ENCODE measurements at places on chromosomes 4 and X. TPM values are rescaled to one million over a fixed set of nuclear protein-coding genes. Genes with fewer than 3 reads are reported as not detected.

DNA sequence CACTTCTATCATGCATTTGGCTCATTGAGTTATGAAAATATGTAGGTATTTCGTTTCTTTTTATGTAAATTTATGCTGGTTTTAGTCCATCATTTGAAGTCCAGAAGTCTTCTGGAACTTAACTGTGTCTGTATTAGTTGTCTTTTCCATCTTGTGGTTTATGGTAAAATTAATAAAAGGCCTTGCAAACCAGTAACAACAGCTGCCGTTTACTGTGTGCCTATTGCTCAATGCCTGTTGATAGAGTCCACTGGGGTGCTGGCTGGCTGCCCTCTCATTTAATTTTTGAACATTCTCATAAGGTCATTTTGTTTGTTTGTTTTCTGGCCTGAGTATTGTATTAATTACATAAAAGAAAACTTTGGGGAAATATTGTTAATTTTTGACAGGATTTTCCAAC, 98.0 kb downstream of the NAA11 start:
- no peak overlapping the region for H3K4me3 ChIP-seq
- H3K4me1 ChIP-seq = peaks cover 24% of the 10 kb centered on the region
- no peak for DNase-seq
- no peak overlapping the region for H3K27ac ChIP-seq
- H3K27me3 ChIP-seq = no peaks in the 10 kb centered on the region

DNA sequence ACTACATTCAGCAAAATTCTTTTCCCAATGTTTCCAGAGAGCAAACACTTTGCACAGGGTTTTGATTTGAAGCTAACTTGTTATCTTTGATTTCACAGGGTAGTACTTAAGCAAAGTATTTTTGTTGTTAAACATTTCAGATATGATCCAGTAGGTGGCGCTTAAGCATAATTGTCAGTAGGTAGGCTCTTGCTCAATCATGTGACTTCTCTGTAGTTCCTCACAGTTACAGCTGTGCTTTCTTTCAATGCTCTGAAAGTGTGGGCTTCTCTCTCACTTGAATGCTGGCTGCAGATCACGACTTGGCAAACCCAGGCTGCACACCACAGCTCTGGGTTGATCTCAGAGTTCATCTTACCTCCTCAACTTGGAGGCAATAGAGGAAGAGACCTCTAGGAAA, 1016.5 kb downstream of the SH3BGRL start:
- no peaks in the 10 kb centered on the region for H3K27me3 ChIP-seq
- peak; percentile 13 for DNase-seq
- no peaks in the 10 kb centered on the region for H3K36me3 ChIP-seq
- no peak overlapping the region for H3K4me3 ChIP-seq
- H3K27ac ChIP-seq = no peak overlapping the region

DNA sequence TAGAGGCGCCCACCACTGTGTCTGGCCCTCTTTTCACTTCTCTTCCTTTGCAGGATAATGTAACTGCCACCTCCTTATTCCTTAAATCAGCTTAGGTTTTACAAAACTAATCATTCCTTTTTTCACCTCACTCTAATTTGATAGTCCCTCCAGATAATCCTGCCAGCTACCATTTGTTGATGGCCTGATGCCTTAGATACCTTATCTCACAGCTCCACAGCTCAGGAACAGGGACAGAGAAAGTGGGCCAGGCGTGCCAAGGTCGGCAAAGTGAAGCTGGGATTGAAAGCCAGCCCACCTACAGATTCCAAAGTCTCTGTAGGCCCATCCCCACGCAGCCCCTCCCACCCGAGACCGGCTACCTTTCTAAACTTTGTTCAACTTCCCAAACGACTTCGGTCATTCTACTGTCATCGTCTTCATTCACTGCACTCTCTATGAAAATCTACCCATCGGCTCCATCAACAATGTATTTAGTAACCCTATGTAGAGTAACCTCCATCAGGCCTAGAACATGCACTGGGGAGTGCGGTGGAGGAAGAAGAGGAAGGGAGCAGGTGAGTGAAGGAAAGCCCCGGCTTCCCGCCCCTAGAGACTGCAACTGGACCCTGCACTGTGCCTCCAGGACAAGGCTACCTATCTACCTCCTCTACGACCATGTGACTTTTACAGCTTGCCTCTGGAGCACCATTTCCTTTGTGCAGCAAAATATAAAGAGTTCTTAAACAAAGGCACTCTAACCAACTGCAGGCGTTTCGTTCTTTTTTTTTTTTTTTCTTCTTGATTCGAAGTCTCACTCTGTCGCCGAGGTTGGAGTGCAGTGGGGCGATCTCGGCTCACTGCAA, 1.5 kb downstream of the CASP6 start:
- H3K4me3 ChIP-seq = peak overlapping the region; percentile 80
- H3K36me3 ChIP-seq = peaks cover 29% of the 10 kb centered on the region
- peak; percentile 35 for DNase-seq
- H3K27ac ChIP-seq = peak overlapping the region; percentile 82

- no peak overlapping the region for H3K27ac ChIP-seq
- H3K27me3 ChIP-seq = peaks cover 2% of the 10 kb centered on the region
- no peaks in the 10 kb centered on the region for H3K4me1 ChIP-seq
Measured at GRCh38 chrX:69262036-69262936, 97.0 kb upstream of the PJA1 start.

- H3K36me3 ChIP-seq = no peaks in the 10 kb centered on the region
- H3K27ac ChIP-seq = no peak overlapping the region
Measured at GRCh38 chrX:119945481-119945880, 1.9 kb upstream of the NKAP start.

GRCh38 chr4:6259886-6260285, 9.8 kb upstream of the WFS1 start:
- H3K36me3 ChIP-seq = no peaks in the 10 kb centered on the region
- H3K4me1 ChIP-seq = no peaks in the 10 kb centered on the region
- no peak overlapping the region for H3K4me3 ChIP-seq
- no peak for DNase-seq
- H3K27ac ChIP-seq = no peak overlapping the region
- peaks cover 18% of the 10 kb centered on the region for H3K27me3 ChIP-seq

- H3K4me1 ChIP-seq = no peaks in the 10 kb centered on the region
- no peaks in the 10 kb centered on the region for H3K27me3 ChIP-seq
- no peak overlapping the region for H3K4me3 ChIP-seq
- 0 out of 3 replicates have a peak, but pooled peaks cover 2% of the 10 kb centered on the region for H3K36me3 ChIP-seq
Measured at GRCh38 chr4:169485791-169486742, 126.3 kb downstream of the NEK1 start.

DNA sequence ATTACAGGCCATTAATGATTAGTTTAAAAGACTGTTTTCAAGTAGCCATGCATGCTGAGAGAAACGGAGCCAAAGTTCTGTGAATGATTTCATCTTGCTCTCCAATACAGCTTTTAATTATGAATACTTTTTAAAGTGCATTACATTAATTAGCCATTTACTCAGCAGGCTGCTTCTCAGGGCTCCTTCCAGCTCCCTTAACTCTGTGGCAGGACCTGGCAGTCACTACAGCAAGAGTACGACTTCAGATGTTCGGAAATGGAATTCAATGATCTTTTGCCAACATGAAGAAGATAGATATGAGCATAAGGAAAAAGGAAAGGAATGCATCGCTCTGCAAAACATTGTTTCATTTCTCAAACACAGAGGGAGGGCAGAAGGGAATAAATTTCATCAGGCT, 987.2 kb downstream of the PDHA2 start:
- no peaks in the 10 kb centered on the region for H3K4me1 ChIP-seq
- H3K27me3 ChIP-seq = no peaks in the 10 kb centered on the region
- H3K27ac ChIP-seq = no peak overlapping the region
- no peaks in the 10 kb centered on the region for H3K36me3 ChIP-seq
- H3K4me3 ChIP-seq = no peak overlapping the region

DNA sequence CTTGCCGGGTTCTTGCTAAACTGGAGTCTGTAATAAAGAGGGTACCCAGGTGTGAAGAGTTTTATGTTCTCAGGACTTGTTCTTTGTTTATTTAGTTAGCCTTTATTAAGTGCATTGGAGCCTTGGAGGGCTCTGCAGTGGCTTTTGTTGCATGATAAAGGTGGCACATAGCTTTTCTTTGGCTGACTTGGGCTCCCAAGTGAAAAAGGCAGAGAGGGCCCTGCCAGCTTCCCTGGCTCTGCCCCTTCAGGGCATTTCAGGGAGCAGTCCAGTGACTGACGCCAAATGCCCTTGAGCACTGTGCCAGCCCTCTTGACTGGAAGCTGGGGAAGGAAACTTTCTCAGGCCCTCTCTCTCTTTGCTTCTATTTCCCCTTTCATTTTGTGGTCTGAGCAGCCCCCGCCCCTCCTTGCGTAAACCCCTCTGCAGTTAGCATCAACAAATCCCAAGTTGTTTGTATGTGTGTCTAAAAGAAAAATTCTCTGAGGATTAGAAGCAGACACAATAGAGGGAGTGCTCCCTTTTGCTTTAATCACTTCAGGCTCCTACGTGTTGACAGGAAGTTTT, 152.2 kb downstream of the NHS start:
- no peaks in the 10 kb centered on the region for H3K4me1 ChIP-seq
- H3K4me3 ChIP-seq = no peak overlapping the region
- H3K27ac ChIP-seq = no peak overlapping the region

GRCh38 chrX:53674581-53674980, 11.9 kb downstream of the HUWE1 start:
- no peak overlapping the region for H3K4me3 ChIP-seq
- H3K36me3 ChIP-seq = peaks cover 82% of the 10 kb centered on the region
- H3K27me3 ChIP-seq = no peaks in the 10 kb centered on the region
- no peaks in the 10 kb centered on the region for H3K4me1 ChIP-seq

- no peaks in the 10 kb centered on the region for H3K27me3 ChIP-seq
- no peak overlapping the region for H3K27ac ChIP-seq
- DNase-seq = no peak
- no peaks in the 10 kb centered on the region for H3K4me1 ChIP-seq
- H3K36me3 ChIP-seq = no peaks in the 10 kb centered on the region
Measured at GRCh38 chr4:166064721-166065120, 191.7 kb downstream of the TLL1 start.

DNA sequence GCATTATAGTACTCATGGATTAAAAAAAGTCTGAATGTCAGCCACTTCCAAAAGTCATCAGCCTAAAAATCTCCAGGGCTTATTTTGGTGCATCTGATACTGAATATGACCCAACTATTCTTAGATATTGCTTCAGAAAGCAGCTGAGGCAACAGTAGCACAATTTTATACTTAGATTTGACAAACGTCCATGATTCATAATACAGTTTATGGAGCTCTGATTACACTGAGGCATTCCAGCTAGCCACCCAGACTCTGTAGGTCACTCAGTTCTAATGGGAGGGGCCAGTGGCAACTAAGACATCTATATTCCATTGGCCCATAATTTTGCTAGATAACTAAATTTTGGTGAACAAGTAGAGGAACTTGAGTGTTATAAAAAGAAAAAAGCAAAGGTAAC, 10.3 kb downstream of the SPATA4 start:
- H3K4me1 ChIP-seq = no peaks in the 10 kb centered on the region
- H3K36me3 ChIP-seq = no peaks in the 10 kb centered on the region
- H3K27me3 ChIP-seq = no peaks in the 10 kb centered on the region
- no peak for DNase-seq

DNA sequence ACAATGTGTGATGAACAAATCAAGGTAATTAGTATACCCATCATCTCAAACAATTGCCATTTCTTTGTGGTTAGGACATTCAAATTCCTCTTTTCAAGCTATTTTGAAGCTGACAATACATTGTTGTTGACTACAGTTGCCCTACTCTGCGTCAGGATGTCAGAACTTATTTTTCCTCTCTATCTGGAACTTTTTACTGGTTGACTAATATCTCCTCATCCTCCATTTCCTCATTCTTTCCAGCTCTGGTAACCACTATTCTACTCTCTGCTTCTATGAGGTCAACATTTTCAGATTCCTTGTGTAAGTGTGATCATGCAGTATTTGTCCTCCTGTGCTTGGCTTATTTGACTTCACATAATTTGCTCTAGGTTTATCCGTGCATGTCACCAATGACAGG, 240.5 kb upstream of the HS3ST1 start:
- no peak for DNase-seq
- no peaks in the 10 kb centered on the region for H3K27me3 ChIP-seq
- no peak overlapping the region for H3K4me3 ChIP-seq
- no peaks in the 10 kb centered on the region for H3K36me3 ChIP-seq
- H3K27ac ChIP-seq = no peak overlapping the region

GRCh38 chrX:74195605-74196004, 108.4 kb upstream of the ZCCHC13 start:
- H3K27me3 ChIP-seq = no peaks in the 10 kb centered on the region
- no peaks in the 10 kb centered on the region for H3K36me3 ChIP-seq
- no peaks in the 10 kb centered on the region for H3K4me1 ChIP-seq

DNA sequence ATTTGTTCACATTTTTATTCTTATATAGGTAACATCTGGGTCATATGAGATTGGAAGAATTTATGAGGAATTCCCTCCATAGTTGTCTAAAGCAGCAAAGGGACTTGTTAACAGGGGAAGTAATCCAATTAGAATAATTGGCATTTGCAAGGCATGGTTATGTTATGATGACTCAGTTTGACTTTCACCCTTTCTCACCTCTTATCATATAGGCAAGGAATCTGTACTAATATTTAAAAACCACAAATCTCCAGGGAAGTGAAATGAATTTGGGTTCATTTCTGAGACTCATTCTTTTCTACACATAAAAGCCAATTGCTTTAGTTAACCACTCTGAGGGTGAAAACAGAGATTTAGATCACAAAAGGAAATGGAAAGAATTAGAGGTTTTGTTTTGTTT, 281.5 kb upstream of the DKK2 start:
- H3K27me3 ChIP-seq = no peaks in the 10 kb centered on the region
- no peaks in the 10 kb centered on the region for H3K4me1 ChIP-seq
- no peak for DNase-seq
- no peak overlapping the region for H3K4me3 ChIP-seq

DNA sequence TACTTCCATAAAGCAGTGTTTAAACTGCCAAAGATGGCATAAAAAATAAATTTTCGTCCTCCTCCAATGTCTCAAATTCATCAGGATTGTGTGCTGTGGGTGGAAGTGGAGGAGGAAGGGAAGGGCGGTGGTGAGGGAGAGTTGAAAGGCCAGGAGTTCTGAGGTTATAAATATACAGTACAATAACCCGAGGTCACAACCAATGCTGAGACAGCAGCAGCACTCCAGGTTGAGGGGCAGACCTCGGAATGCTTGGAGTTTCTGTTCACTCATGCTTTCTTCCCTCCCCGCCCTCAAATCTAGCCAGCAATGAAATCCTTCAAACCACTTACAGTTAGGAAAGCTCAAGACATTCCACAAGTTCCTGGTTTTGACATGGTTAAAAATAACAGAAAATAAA, 134.0 kb upstream of the SMAD1 start:
- no peak overlapping the region for H3K4me3 ChIP-seq
- no peaks in the 10 kb centered on the region for H3K36me3 ChIP-seq
- DNase-seq = no peak

- peaks cover 47% of the 10 kb centered on the region for H3K36me3 ChIP-seq
- peak overlapping the region; percentile 81 for H3K27ac ChIP-seq
- no peak overlapping the region for H3K4me3 ChIP-seq
Measured at GRCh38 chrX:65697211-65697641, 29.8 kb downstream of the MSN start.

GRCh38 chrX:111731351-111731750, 50.4 kb downstream of the ALG13 start:
- H3K27me3 ChIP-seq = no peaks in the 10 kb centered on the region
- H3K4me3 ChIP-seq = no peak overlapping the region
- no peak overlapping the region for H3K27ac ChIP-seq
- H3K4me1 ChIP-seq = no peaks in the 10 kb centered on the region
- H3K36me3 ChIP-seq = peaks cover 61% of the 10 kb centered on the region

Gene H2AZ1
- 751 TPM for total RNA-seq

Gene TMEM31
- not detected for total RNA-seq

Gene STPG2
- total RNA-seq = not detected

Gene CFAP47
- total RNA-seq = 0.22 TPM

Gene CC2D2A
- total RNA-seq = 1.7 TPM

Gene GPR34
- not detected for total RNA-seq

Gene TEX13B
- total RNA-seq = 0.20 TPM

Gene TMSB15C
- not detected for total RNA-seq

Gene BMP3
- not detected for total RNA-seq

Gene SOWAHB
- not detected for total RNA-seq

Gene TBX22
- not detected for total RNA-seq

Gene SYTL4
- 0.87 TPM for total RNA-seq

Gene FAM149A
- total RNA-seq = not detected
